ENCODE measurements at places on chromosomes 11 and 22.

DNA sequence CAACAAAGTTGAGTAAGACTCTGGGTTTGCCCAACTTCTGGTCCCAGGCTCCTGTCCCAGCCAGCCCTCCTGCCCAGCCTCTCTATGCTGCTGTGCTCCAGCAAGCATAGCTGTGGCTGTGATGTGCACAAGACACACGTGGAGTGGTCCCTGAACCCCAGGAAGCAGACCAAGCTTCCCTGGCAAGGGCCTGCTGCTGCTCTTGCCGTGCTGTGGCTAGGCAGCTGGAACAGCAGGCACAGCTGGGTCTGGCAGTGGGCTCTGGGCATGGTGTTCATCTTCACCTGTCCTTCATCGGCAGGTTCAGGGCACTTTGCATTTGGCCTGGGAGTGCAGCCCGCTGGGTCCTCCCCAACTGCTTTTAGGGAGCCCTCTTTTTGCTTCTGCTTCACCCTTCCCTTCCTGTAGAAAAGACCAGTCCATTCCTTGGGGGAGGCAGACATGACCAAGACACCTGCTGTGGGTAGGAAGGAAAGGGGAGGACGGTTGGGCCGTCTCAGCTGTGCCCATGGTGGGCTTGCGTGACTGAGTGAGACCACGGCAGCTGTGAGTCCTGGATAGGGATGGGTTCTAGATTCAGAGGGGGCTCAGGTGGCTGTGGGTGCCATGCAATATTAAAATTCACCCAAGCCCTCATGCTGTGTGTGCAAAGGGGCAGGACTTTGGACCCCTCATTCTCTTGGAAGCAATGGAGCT lies 26.1 kb upstream of the ETS1 start:
- DNase-seq, result no peak

DNA sequence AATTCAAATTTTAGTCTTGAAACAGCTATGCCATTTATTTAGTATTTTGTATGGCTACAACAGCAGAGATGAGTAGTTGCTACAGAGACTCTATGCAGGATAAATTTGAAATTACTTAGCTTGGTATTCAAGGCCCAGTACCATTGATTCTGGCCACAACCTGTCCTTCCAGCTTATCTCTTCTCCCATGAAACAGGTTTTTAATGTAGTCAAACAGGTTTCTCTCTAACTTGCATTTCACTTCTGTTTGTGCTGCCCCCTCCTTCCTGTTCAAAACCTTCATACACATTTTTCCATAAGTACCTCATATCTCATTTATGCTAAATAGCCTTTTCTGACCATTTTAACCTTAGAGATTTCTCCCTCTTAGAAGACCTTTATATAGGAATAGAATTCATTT lies 3.3 kb downstream of the USP47 start:
- DNase-seq, result no peak

DNA sequence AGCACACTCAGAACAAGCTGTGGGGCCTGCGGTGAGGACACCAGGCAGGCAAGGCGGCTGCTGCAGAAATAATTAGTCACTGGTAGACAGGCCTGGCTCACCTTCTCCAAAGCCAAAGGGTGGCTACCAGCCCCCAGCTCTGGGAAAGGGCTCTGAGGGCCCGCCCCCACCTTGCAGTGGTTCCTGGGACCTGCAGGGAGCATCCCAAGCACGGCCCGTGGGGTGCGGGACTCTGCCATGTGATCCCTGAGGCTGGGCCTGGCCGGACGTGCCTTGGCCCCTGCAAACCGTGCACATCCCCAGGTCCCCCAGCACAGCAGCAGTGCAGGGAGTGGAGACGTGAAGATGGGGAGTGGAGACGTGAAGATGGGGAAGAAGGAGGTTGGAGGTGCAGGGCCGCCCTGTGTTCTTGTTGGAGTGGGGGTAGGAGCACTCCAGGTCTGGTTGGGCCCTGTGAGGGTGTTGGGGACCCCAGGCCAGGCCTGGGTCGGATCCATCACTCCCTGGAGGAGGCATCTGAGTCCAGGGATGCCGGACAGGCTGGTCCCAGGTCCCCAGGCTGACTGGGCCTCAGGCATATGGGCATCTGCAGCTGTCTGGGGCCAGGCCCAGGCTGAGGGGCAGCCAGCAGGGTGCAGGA lies 41.9 kb downstream of the RTN4R start:
- DNase-seq, result no peak

DNA sequence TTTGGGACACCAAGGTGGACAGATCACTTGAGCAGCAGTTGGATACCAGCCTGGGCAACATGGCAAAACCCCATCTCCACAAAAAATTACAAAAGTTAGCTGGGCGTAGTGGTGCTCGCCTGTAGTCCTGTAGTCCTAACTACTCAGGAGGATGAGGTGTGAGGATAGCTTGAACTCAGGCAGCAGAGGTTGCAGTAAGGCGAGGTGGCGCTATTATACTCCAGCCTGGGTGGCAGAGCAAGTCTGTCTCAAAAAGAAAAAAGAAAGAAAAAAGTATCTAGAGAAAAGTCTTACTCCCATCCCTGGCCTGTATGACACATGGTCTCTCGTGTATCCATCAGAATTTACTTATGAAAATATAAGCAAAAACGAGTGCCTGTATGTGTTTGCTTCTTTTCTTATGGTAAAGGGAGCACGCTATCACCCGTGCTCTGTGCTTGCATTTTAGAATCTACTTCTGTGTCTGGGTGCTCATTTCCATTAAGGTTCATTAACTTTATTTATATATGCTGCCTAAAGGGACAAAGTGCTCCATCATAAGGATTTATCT lies 15.4 kb upstream of the CPT1A start:
- no peak for DNase-seq

DNA sequence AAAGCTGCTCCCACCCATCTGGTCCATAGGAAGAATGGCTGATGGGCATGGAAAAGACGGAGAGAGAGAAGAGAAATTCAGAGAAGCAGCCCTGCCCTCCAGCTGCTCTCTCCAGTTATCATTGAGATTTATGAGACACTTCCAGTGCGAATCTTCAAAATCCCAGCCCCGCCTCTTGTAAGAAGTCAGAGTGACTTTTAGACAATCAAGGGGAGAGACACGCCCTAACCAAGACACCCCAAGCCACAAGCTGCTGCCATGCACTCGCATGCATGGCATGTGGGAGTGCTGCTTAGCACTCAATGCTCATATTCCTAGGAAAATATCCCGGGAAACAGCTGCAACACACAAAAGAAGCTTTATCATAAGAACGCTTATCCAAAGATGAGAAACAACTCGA lies 110.6 kb upstream of the BID start:
- no peak for DNase-seq

GRCh38 chr11:15931497-15931896 lies 424.8 kb downstream of the SOX6 start:
- DNase-seq, result no peak

DNA sequence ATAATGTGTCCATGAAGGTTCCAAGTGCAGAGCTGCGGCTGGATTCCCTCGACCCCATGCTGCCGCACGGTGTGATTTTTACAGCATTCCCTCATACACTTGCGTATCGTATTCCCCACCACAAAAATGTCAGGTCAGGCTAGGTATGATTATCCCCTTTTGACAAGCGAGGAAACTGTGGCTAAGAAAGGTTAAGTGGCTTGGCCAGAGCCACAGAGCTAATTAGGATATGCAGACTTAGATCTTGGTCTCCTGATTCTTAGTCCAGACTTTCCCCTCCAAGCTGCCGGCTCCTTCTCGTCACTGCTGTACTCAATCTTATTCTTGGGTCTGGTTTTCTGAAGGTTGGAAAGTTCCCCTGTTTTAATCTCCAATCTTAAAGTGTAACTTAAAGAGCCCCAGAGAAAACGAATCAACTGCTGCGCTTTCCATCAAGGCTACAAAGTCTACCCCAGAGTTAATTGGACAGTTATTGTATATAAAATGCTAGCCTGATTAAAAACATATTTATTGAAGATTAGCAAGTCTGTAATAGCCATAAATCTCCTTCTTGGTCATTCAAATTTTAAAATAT lies 176.6 kb downstream of the ADAMTS15 start:
- DNase-seq, result peak; percentile 14

DNA sequence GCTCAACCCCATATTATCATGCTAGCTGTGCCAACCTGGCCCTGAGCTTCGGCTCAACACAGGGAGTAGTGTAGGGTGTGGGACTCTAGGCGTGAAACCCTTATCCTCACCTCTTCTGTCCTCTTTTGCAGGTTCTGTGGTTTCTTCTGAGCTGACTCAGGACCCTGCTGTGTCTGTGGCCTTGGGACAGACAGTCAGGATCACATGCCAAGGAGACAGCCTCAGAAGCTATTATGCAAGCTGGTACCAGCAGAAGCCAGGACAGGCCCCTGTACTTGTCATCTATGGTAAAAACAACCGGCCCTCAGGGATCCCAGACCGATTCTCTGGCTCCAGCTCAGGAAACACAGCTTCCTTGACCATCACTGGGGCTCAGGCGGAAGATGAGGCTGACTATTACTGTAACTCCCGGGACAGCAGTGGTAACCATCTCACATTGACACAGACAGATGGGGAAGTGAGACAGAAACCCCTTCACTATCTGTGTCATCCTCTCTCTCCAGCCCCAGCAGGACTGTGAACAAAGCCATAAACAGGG lies 76.4 kb downstream of the GGTLC2 start:
- no peak for DNase-seq

DNA sequence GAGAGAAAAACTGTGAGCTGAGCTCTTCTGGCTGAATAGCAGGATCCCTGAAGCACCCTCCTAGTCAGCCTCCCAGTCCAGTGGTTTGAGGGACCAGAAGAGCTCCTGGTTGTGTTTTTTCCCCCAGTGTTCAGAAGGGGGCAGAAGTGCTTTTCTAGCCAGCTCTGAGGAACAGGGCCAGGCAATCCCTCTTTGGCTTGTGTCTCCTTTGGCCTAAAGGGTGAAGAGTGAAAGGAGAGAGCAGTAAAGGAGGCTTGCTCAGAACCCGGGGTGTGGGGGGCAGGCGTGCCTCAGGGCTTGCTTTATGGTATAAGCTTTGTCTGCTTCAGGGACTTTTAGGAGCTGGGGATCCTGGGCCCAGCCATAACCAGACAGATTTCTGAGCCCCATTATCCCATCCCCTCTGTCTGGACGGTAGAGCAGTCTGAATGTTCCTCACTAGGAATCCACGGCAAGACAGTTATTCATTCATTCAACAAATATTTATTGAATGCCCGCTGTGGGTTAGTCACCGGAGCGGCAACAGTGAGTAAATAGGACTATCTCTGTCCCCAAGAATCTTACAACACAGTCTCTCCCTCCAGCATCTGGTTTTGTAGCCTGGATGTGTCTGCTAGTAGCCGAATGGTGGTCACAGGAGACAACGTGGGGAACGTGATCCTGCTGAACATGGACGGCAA lies 14.5 kb downstream of the ACP2 start:
- DNase-seq, result no peak

DNA sequence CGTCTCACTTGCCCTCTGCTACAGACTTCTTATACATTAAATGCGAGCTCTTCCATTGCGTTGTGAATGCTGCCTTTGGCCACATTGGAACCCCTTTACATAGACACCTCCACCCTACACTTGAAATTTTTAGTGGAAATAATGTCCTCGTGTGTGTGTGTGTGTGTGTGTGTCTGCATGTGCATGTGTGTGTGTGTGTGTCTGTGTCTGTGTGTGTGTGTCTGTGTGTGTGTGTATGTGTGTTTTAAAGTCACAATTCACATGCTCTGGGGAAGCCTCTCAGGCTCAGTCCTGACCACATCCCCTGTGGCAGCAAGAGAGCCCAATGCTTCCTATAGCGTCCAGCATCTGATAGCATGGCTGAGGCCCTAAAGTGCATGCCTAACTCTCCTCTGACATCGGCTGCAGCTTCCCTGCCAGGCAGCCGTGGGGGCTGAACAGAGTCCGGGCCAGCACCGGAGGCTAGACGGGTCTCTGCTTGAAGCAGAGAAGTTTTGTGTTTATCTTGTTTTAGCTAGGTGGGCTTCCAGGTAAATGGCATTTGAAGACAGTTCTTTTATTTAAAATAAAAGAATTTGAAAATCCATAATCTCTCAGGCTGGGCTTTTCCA lies 64.5 kb upstream of the EMID1 start:
- peak; percentile 54 for DNase-seq

DNA sequence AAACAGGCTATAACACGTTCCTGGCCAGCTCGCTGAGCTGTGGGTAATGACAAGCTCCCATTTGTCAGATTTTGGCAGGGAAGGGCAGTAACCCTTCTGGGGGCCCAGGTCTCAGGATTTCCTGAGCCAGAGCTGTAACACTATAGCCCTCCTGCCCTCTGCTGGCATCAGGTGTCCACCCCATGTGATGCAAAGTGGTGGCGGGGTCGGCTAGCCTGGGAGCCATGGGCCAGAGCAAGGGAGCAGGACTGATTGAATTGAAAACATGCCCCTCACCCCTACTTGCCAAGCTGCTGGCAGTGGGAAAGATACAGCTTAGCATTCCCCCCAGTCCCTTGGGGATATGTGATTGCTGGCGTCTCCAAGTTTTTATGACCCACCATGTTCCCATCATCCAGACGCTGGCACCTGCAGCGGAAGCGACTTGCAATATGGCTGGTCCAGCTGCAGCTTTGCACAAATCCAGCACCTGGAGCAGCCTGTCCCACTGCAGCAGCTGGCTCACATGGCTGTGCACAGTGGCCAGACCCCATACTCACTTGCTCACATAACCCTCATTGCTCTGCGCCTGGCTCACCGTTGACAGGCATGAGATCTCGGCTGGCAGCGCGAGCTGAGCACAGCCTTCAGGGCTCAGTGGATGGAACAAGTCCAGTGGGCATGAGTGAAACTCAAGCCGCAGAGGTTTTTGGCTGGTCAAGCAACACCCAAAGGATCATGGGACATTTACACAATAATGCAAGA lies 1147.8 kb downstream of the JRKL start:
- no peak for DNase-seq

DNA sequence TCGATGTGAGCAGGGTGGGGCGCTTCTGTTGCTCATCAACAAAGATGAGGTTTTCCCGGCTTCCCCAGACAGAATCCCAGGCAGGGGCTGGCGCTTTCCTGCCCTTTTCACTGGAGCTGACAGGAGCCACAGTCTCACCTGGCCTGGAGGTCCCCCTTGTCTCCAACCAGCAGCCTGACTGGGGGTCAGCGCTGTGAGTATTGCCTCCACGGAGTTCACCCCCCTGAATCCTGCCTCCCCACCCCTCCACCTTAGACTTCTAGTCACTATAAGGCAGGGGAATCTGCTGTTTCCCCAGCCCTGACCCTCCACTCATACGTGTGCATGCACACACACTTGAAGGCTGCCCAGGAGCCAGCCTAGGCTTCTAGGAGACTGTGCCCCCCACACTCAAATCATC lies 58.8 kb upstream of the LYVE1 start:
- DNase-seq, result peak; percentile 68

- peak; percentile 76 for DNase-seq
Measured at GRCh38 chr11:65491163-65491465, 7.7 kb upstream of the MALAT1 start.

- DNase-seq, result no peak
Measured at GRCh38 chr11:93654226-93654625, 7.3 kb upstream of the CEP295 start.

DNA sequence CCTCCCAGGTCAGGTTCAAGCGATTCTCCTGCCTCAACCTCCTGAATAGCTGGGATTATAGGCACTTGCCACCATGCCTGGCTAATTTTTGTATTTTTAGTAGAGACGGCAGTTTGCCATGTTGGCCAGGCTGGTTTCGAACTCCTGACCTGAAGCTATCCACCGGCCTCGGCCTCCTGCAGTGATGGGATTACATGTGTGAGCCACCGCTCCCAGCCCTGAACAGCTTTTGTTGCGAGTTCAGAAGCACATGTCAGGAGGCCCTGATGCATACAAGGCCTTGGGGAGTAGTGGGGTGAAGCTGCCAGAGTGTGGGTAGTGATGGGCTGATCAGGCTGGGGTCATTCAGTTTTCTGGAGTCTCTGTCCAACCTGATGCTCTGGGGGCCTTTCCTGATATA lies 117.0 kb upstream of the C11orf87 start:
- DNase-seq, result no peak

Data from coronary artery (tissue), 2 donors.